ENCODE measurements at places on chromosomes 3 and 15.

GRCh38 chr3:125403789-125404188, 28.7 kb upstream of the ZNF148 start:
- DNase-seq: no peak

- DNase-seq: no peak
These were observed 101.4 kb downstream of the KLHL25 start for GRCh38 chr15:85693277-85693676.

GRCh38 chr3:15979900-15980299, 182.1 kb upstream of the ANKRD28 start:
- no peak for DNase-seq

- no peak for DNase-seq
These were observed 16.1 kb upstream of the SEMA4B start for GRCh38 chr15:90184786-90185704.

- no peak for DNase-seq
These were observed 38.1 kb downstream of the LPP start for GRCh38 chr3:188192034-188192433.

DNA sequence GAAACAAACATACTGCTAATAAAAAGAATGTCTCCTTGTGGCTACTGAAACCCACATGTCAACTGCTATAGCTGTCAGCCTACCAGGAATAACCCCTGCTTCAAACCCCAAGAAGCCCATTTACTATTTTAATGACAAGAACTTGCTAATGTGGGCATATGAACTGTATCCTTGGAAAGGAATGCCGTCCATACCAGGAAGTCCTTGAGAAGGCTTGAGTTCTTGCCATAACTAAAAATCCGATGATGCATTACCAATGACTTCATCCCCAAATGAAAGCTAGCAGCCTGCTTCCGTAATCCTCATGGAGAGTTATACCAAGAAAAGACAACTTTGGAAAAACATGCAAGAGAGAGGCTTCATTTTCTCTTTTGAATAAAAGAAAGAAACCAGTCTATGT, 34.8 kb downstream of the MINDY4B start:
- DNase-seq: no peak

DNA sequence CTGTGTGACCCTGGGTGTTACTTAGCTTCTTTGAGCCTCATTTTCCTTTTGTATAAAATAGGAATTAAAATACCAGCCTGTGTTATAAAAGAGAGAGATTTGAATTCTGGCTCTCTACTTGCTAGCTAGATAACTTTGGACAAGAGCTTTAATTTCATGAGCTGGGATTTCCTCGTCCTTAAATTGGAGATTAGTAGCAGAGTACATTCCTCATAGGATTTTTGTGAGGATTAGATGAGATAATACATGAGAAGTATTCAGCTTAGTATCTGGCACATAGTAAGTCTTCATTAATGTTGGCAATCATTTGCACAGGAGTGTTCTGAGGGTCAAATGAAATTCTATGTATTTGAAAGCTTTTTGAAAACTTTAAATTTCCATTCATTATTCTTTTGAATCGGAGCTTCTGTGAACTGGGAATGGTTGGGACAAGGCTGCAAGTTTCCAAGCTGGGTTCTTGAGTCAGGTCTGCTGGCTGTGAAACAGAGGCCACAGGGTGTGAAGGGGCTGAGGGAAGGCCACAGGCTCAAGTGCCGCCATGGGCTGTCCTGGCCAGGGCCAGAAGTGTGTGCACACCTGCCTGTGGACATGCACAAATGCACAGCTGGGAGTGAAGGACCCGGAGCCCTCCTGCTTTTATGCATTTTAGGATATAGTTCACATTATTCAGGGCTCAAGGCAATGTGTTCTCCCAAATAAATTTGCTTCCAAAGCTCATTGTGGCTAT, 17.2 kb downstream of the ALPK3 start:
- no peak for DNase-seq

- DNase-seq: no peak
These were observed 88.5 kb upstream of the LRRFIP2 start for GRCh38 chr3:37262816-37263393.

DNA sequence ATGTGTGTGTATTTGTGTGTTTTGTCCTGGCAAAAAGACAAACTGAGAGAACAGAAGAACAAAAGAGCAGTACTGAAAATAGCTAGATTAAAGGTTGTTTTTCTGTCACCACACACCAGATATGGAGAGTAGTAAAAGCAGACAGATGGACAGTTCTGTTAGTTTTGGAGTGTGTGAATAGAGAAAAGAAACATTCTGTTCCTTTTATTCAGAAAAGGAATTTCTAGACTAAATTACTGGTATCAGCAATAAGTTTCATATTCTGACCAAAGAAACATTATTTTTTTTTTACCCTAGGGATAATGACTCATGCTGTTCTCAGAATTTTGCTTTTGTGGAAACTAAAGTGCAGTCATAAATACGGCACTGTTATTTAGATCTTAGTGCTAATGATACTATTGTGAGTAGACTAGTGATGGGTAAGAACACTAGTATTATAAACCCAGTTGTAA, 32.9 kb downstream of the PIK3CA start:
- DNase-seq: no peak

Data from Jurkat, Clone E6-1 (cell line).